ENCODE measurements at places on chromosomes 13 and 19.

DNA sequence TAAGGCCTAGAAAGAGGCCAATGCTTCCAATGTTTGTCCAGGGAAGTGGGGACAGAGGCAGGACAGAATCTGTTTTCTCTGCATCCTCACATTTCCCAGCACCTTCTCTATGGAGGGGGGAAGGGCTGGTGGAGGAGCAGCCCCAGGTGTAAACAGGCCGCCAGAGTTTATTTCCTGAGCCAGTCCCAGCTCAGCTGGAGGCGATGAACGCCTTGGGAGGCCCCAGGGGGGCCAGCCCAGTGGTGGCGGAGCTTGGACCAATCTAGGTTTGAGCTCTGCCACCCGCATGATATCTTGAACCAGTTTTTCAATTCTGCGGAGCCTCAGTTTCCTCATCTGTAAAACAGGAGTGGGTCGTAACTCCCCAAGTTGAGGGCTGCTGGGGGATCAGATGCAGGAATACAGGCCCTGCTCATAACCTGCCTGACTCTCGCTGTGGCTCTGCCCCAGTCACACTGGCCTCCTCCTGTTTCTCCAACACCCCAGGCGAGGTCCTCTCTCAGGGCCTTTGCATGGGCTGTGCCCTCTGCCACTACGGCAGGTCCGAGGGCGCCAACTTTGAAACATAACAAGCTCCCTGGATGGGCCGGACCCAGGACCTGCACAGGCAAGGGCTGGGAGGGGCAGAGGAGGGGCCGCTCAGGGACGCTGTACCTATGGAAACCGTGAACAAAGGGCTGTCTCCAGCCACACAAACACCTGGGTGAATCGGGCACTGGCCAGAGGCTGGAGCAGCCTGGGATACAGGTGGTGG lies 1.1 kb downstream of the TNFAIP8L1 start:
- no peak for DNase-seq

DNA sequence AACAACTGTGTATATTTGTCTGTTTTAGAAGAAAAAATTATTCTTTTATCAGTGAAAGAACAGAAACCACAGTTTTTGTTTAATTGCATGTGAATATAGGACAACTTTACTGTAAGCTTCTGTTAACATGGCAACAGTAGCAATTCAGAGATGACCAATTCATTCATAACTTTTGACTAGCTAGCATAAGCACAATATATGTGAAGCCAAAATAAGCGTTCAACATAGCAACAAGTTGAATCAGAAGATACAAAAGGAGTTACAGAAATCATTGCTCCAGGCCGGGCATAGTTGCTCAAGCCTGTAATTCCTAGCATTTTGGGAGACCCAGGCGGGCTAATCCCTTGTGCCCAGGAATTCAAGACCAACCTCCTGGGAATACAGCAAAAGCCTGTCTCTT lies 197.1 kb upstream of the GPC6 start:
- DNase-seq: peak; percentile 17

- no peak for DNase-seq
Observed at GRCh38 chr19:52226652-52227051, 36.8 kb downstream of the PPP2R1A start.

GRCh38 chr13:111886217-111886945 lies 180.6 kb upstream of the SOX1 start:
- no peak for DNase-seq

GRCh38 chr13:42076309-42076713 lies 27.9 kb downstream of the DGKH start:
- DNase-seq: no peak

- no peak for DNase-seq
Observed at GRCh38 chr19:39100500-39101166, 16.5 kb downstream of the ACP7 start.

- DNase-seq: no peak
Observed at GRCh38 chr13:94251831-94252608, 227.5 kb downstream of the DCT start.
